ENCODE measurements at places on chromosomes 5 and 9. TPM values are rescaled to one million over a fixed set of nuclear protein-coding genes. Genes with fewer than 3 reads are reported as not detected.

DNA sequence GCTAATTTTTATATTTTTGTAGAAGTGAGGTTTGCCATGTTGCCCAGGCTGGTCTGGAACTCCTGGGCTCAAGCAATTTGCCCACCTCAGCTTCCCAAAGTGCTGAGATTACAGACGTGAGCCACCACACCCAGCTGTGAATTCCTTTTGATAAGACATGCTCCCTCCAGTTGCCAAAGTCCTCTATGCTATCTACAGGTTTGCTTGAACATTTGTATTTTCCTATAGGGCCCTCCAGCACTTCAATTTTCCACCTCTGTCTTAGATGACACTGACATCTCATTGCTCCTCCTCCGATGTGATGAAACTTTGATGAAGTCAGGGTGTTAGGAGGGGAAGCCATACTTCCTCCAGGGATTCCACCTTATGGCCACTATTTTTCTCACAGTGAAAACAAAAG lies 25.2 kb upstream of the CTSV start:
- no peak for DNase-seq

Gene HSPB3
- total RNA-seq, result not detected

Gene SLC6A19
- not detected for total RNA-seq

DNA sequence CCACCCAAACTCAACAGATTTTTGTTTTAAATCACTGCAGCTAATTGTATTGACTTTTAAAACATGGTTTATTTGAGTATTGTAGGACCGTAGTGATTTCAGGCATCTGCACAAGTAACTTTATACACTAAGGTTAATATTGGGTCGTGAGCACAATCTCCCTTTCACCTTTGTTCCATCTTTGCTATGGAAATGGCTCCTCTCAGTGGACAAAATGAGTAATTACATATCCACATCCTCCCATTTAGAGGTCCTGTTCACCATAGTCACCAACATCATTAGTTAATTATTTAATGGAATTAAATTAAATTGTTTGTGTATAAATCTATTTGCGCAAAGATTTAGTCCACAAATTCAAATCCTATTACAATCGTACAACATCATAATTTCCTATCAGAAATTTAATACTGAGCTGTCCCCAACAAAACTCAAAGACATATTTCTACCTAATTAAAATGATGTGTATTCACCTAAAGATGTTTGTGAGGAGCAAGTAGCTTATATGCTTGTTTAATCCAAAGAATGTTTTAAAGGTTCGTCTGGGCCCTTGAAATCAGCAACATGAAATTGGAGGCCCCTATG lies 173.0 kb upstream of the DAPK1 start:
- DNase-seq, result no peak

- no peak for DNase-seq
These were observed 190.5 kb downstream of the HSPA4 start for GRCh38 chr5:133242221-133242835.

Gene PFN3
- not detected for total RNA-seq

DNA sequence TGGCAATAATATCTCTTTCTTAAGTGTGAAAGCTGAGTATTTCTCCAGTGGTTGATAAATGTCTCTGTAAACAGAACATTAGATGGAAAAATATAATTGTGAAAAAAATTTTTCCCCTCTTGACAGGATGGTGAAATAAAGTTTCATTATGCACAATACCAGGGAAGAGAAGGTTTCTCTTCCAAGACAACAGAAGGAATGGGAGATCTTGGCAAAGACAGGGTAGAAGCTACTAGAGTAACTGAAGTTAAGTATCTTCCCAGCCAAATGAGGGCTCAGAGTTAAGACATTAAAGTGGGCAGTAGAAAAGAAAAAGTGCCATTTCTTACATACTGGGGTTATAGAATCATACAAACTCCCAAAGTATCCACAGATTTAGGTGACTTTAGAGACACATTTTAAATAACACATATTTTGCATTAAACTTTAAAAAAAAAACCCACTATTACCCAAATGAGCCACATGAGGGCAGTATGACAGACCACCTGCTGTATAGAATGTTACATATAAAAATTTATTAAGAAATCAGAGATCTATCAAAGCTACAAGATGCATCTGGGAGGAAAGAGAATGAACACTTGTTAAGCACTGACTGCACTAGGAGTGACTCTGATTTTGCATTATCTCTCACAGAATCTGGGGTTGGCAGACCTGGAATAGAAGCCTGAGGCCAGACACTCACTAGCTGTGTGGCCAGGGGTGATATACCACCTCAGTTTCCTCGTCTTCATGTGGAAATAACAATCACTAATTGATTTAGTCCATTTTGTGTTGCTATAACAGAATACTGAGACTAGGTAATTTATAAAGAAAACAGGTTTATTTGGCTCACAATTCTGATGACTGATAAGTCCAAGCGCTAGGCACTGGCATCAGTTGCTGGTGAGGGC lies 98.5 kb downstream of the ARSB start:
- no peak for DNase-seq

All from activated naive CD4-positive, alpha-beta T cell treated with anti-CD3 and anti-CD28 coated beads, Interleukin-2, amount 50 U/mL, for 72 hours (primary cell).